AG08396 (cell line): ENCODE measurements at places on chromosomes 7 and 10.

- no peak for DNase-seq
Measured at GRCh38 chr7:158917818-158918217, 61.5 kb downstream of the DYNC2I1 start.

GRCh38 chr7:140654661-140655060, 14.0 kb upstream of the DENND2A start:
- no peak for DNase-seq

DNA sequence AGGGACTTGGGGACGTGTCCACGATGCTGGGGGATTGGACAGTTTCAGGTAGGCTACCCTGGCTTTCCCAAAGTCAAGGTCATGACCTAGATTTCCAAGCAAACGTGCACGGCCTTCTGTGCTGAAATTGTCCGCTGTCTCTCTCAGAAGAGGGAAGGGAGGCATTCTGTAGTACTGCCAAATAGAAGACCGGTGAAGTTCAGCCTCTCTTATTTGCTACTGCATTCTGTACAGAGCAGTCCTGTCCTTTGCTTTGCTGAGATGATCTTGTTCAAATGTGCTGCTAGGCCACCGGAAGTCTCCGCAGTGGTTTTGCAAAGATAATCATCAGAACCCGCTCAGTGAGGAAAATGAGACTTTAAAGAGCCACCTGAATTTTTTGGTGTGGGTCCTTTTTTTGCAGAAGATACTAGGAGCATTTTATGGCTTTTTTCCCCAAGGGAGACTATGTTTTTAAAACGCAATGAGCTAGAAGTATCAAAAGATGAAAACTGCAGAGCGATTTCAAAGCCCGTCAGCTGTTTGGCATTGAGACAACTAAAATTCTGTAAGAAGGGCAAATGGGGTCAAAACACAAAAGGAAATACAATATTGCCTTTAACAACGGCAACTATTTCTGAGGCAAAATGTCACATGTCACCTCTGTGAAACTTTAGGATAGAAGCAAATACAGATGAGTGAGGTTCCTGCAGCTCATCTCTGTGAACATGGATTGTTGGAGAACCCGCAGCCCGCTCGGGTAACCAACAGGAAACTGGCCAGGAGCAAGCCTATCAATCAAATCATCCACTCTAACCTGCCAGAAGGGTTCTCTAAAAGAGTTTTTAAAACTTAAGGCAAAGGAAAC, 1.3 kb upstream of the NMT2 start:
- DNase-seq, result no peak

DNA sequence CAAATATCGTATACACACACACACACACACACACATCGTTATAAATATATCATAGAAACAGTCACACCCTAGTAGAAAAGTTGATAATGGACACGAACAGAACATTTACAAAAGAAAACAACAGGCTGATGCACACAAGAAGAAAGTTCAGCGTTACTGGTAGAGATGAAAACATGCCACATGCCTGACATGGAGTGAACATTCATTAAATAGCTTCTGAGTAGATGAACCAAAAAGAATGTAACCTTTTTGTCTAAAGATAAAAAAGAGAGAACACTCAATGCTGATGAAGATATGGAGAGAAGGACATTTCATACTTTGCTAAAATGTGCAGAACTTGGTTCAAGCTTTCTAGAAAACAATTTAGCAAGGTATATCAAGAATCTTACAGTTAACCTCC, 173.4 kb upstream of the KLF14 start:
- DNase-seq, result no peak

- DNase-seq, result no peak
Measured at GRCh38 chr10:114301951-114302710, 63.1 kb downstream of the VWA2 start.

DNA sequence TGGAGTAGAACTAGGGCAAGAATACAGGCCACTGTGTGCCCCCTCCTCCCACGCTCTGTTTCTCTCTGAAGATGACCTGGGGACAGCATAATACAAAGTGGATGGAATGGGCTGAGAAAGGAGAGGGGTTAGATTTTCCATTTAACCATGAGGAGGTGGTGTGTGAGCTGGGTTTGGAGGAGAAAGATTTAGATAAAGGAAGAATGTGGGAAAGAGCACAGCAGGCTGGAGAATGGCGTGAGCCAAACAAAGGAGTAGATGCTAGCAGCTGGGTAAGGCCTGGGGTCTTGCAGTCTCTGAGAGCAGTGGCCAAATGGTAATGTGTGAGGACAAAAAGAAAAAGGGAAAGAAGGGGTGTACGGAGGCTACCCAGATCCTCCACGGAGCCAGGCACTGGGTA, 8.6 kb downstream of the PNLIPRP2 start:
- DNase-seq, result no peak

- DNase-seq, result peak; percentile 31
Measured at GRCh38 chr10:51244748-51245490, 170.6 kb downstream of the PRKG1 start.

- DNase-seq, result no peak
Measured at GRCh38 chr7:134782121-134782623, 2.7 kb downstream of the CALD1 start.

- DNase-seq, result no peak
Measured at GRCh38 chr7:2587778-2588177, 29.0 kb downstream of the IQCE start.

DNA sequence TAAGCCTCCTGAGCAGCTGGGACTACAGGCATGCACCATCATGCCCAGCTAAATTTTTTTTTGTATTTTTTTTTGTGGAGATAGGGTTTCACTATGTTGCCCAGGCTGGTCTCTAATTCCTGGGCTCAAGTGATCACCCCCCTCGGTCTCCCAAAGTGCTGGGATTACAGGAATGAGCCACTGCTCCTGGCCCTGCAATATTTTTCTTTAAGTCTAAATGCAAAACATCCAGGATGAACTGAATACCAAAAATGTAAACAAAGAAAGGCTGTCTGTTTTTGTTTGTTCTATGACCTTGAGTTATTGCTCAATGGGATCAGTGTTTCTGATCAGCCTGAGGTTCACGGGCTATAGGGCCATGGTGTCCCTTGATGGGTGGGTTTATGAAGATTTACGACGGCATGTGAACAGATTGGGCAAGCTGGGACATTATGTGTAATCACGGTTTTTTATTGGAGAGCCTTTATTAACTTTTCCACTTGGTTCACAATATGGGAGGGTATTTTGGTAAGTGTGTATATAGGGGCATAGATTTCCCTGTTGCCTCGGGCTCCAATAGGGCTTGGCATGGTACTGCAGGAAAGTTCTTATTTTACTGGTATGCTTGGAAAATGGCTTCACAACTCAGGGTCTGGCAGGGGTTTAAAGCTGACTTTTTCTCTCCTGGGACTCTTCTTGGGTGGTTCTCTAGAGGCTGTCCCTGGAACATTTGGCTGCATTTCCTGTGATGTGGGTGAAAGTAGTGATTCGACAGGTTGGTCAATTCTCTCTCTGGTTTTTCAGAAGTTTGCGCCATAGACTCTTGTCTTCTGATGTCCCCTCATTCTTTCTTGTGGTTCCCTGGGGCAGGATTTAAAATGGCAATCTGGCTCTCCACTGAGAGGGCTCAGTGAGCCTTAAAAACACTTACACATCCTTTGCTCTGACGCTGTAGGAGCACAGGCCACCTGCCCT, 41.6 kb downstream of the MRPS33 start:
- no peak for DNase-seq

- peak; percentile 45 for DNase-seq
Measured at GRCh38 chr10:44830022-44830421, 81.1 kb upstream of the TMEM72 start.

GRCh38 chr7:4883033-4883371, 514 bp downstream of the RADIL start:
- DNase-seq, result no peak

DNA sequence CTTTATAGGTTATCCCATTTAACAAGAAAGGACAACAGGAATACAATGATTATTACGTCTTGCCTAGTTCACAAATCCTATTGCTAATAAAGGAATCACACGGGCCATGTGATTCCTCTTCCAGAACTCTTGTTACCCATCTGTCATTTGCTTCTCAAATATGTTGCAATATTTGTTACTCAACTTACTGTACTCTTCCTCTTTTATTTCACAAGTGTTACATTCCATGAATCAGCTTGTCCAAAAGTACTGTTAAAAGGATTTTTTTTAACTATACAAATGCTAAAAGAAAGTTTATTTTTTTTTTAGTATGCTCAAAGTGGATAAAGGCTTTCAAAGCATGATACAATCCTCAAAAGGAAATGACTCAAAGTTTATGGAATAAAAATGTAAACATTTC, 3.9 kb upstream of the CD36 start:
- DNase-seq, result peak; percentile 7

GRCh38 chr10:2887391-2888070, 179.8 kb upstream of the PFKP start:
- DNase-seq, result no peak

- DNase-seq, result no peak
Measured at GRCh38 chr7:50302486-50303334, 1.8 kb upstream of the IKZF1 start.

- no peak for DNase-seq
Measured at GRCh38 chr7:84821671-84822534, 365.0 kb downstream of the SEMA3D start.

DNA sequence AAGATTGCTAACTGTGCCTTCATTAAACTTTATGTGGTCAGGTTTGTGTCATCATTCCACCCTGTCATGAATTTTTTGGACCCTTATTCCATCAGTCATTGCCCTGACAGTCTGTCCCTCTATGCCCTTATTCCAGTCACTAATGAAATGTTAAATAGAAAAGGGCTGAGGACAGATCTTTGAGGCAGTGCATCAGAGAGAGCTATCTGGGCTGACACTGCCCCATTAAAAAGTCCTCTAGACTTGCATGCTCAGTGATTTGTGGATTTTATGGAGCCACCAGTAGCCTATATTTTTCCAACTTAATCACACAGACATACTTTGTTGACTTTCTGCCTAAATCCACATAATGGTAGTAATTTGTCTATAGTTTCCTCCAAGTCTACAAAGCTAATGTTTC, 264.7 kb upstream of the YAE1 start:
- DNase-seq, result no peak

DNA sequence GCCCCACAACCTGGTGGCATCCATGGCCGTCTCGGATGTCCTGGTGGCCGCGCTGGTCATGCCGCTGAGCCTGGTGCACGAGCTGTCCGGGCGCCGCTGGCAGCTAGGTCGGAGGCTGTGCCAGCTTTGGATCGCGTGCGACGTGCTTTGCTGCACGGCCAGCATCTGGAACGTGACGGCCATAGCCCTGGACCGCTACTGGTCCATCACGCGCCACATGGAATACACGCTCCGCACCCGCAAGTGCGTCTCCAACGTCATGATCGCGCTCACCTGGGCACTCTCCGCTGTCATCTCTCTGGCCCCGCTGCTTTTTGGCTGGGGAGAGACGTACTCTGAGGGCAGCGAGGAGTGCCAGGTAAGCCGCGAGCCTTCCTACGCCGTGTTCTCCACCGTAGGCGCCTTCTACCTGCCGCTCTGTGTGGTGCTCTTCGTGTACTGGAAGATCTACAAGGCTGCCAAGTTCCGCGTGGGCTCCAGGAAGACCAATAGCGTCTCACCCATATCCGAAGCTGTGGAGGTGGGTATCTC, 1.1 kb downstream of the HTR5A start:
- DNase-seq, result no peak

DNA sequence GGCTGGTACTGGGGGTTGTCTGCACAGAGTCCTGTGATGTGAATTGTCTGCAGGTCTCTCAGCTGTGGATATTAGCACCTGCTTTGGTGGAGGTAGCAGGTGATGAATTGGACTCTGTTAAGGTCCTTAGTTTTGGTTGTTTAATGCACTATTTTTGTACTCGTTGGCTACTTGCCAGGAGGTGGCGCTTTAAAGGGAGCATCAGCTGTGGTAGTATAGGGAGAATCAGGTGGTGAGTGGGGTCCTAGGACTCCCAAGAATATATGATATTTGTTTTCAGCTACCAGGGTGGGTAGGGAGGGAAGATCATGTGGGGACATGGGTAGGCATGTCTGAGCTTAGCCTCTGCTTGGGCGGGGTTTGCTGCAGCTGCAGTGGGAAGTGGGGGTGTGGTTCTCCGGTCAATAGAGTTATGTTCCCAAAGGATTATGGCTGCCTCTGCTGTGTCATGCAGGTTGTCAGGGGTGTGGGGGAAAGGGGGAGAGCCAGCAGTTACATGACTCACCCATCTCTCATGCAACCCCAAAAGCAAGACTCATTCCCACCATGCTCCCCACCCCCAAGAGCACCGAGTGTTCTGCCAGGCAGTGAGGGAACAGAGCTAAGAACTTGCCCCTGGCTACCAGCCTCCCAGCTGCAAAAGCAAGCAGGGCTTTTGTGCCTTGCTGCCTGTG, 53.7 kb upstream of the ZNF273 start:
- no peak for DNase-seq

DNA sequence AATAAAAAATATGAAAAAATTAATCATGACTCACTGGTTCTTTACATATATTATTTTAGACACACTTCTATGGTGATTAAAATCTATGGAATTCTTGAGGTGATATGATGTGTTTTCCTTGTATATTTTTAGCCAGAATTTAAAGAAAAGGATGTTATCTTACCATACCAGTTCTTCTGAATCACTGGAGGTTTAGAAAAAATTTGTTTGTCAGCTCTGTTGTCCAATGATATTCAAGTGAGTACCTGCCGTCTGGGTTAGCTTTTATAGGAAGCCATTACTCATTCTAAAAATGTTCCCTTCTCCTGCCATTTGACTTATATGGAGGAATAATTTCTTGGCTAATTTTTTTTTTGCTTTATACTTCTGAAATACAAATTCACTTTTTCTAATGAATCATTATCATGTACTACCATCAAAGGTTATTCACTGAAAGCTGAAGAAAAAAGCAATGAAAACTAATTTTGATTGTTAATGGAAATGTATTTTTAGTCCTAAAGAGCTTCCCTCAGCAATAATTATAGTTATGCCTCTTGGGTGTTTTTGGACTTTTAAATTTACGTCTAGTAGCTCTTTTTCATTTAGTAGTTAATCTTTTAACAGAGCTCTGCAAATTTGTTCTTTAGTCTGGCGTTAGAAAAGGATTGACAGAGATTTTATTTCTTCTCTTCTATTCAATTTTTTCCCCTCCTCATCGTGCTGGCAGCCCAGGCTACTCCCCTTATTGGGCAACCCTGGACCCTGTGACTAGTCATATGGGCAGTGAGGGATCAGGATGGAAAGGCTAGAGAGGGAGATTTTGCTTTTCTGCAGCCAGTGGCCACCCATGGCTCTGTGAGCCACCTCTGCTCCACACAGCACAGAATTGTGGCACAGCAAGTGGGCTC, 434.2 kb downstream of the LRMDA start:
- no peak for DNase-seq

- DNase-seq, result peak; percentile 46
Measured at GRCh38 chr10:73655990-73656298, at the start of gene SYNPO2L. TSS of gene SYNPO2L (minus strand) at chr10:73656029. CDS start at chr10:73655922, 107 bp downstream.
